ENCODE measurements at places on chromosomes 5 and 9. TPM values are rescaled to one million over a fixed set of nuclear protein-coding genes. Genes with fewer than 3 reads are reported as not detected.

Gene MEGF10
- not detected for total RNA-seq

Gene CD274
- 2.9 TPM for total RNA-seq

Gene LHFPL2
- 12.4 TPM for total RNA-seq

Gene LIX1
- not detected for total RNA-seq

All from bronchus fibroblast of lung (primary cell).